ENCODE measurements at places on chromosomes 3 and 15. TPM values are rescaled to one million over a fixed set of nuclear protein-coding genes. Genes with fewer than 3 reads are reported as not detected.

- H3K27ac ChIP-seq, result no peak overlapping the region
- no peaks in the 10 kb centered on the region for H3K27me3 ChIP-seq
- H3K36me3 ChIP-seq, result no peaks in the 10 kb centered on the region
These were observed 29.6 kb downstream of the LRRC3B start for GRCh38 chr3:26652164-26652563.

- no peak overlapping the region for H3K4me3 ChIP-seq
- no peaks in the 10 kb centered on the region for H3K4me1 ChIP-seq
- H3K36me3 ChIP-seq, result no peaks in the 10 kb centered on the region
- no peak for DNase-seq
- H3K27ac ChIP-seq, result no peak overlapping the region
These were observed 31.5 kb downstream of the GASK1A start for GRCh38 chr3:43010638-43011037.

DNA sequence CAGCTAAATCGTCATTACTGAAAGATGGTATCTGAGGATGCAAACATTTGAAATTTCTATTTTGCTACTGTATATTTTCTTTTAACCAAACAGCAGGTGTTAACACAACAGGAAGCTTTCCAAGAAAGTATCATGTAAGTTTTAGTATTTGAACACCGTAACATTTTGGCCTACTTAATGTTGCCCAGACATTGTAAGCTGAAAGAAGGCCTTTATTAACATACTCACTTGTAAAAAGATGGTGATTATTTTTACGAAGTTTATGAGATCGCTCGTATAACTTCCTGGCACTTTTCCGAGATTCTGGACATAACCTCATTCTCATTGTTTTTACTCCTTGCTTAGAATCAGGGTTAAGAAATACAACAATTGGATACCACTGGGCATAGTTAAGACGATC, 95.7 kb downstream of the TJP1 start:
- H3K27me3 ChIP-seq, result no peaks in the 10 kb centered on the region
- H3K36me3 ChIP-seq, result peaks cover 67% of the 10 kb centered on the region
- H3K4me1 ChIP-seq, result no peaks in the 10 kb centered on the region

GRCh38 chr3:12170207-12170606, 11.5 kb upstream of the TIMP4 start:
- H3K36me3 ChIP-seq, result peaks cover 6% of the 10 kb centered on the region
- no peaks in the 10 kb centered on the region for H3K4me1 ChIP-seq
- H3K27ac ChIP-seq, result no peak overlapping the region
- no peaks in the 10 kb centered on the region for H3K27me3 ChIP-seq
- no peak overlapping the region for H3K4me3 ChIP-seq

GRCh38 chr3:54262541-54262940, 140.2 kb downstream of the CACNA2D3 start:
- H3K4me1 ChIP-seq, result peaks cover 3% of the 10 kb centered on the region
- no peaks in the 10 kb centered on the region for H3K36me3 ChIP-seq
- H3K4me3 ChIP-seq, result no peak overlapping the region
- no peak overlapping the region for H3K27ac ChIP-seq
- H3K27me3 ChIP-seq, result peaks cover 9% of the 10 kb centered on the region

HDAC11 gene
- 12.6 TPM for total RNA-seq

PRR20G gene
- total RNA-seq, result not detected

NMD3 gene
- 42.0 TPM for total RNA-seq

Measured in neural crest cell (in vitro differentiated cells).